ENCODE measurements at places on chromosomes 6 and 20.
A peak's percentile ranks its signal among the peaks of the same experiment; 100 is the strongest.

DNA sequence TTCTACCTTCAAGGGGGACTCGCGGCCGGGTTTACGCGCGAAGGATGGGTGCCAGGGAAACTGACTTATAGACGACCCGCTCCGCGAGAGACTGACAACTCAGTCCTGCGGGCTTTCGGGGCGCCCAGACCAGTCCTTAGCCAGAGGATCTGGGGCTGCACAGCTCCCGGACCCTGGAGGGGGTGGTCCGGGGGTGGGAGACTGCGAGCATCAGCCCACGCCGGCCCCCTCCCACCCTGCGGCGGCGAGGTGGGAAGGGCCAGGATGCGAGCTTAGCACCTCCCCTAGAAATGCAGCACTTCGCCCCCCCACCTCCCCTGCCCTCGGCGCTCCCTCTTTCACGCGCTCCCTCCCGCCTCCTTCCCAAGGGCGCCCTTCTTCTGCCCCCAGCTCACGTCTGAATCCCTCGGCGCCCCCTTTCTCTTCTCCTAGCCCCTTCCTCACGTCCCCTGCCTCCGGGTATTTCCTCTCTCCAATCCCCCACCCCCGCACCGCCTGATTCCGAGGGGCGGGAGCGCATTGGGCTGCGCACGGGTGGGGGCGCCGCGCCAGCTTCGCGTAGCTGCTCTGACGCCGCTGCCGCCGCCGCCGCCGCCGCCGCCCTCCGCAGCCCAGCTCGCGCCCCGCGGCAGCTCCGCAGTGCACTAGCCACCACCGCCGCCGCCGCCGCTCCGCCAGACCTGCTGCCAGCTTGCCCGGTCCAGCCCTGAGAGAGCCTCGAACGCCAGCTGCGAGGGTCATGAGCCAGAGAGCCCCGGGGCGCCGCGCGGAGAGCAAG, at the start of gene SLC32A1:
SLC32A1 (plus strand) TSS at position 639 of the 778 bp plus-strand sequence. CDS start 239 bp downstream, outside the sequence.
- peak; percentile 3 for DNase-seq

DNA sequence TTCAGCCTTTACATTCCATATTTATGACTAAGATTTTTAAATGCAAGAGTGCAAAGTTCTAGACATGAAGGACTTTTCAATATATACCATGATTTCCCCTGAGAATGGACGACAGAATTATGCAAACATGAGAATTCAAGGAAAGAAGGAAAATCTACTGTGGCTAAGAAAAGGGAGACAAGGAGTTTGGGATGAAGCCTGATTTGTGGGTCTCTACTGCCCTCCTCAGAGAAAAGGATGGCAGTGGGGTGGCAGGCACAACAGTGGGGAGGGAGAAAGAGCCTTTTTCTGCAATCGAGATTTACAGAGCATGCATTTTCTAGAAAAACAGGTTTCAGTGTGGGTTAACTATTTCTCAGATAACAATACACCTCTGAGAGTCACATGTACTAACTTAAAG, 466.9 kb upstream of the NRSN1 start:
- no peak for DNase-seq

DNA sequence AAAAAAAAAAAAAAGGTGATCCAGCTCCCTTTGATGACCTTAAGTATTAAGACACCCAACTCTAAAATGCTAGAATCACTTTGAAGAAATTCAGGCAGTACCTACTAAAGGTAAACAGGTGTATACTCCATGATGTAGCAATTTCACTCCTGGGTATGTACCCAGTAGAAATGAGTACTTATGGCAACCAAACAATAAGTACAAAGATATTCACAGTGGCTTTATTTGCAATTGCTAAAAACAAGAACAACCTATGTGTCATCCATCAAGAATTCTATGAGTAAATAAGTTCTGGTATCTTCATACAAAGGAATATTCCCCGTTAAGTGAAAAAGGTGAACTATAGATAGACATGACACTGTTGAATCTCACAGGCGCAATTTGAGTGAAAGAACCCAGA, 29.4 kb downstream of the MDGA1 start:
- DNase-seq = no peak

DNA sequence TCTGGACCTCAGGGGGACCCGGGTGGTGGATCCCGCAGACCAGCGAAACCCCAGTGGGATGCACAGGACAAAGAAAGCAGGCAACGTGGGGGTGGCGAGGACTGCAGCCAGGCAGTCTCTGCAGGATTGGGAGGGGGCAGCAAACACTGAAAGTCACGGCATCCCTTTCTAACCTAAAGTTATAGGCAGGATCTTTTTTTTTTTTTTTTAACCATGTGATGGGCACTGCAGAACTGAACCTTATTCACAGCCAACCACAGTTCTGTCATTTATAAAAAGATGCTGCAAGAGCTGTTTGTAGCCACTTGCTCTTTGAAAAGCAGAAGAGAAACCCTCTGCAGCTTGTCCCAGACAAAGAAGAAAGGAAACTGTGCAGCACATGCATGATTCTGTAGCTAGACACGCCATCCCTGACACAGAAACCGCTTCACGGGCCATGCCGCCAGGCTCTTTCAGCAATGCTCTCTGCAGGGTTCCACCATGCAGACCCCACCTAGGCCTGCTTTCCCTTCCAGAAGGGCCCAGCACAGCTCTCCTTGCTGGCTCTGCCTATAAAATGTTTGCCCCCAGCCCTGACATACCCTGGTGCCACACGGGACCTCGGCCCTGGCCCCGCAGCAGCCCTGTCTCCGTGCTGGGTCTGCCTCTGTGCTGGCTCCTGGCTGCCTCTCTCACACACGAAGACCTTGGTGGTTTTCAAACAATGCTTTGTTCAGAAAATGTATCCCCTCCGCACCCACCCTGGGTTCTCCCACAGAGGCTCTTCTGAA, 70.8 kb downstream of the PYGB start:
- DNase-seq = no peak

- DNase-seq = no peak
Measured at GRCh38 chr20:37346236-37346534, 245 bp downstream of the SRC start.

GRCh38 chr6:27187231-27188060, 60.1 kb upstream of the PRSS16 start:
- DNase-seq = no peak
